CD4-positive, alpha-beta T cell treated with Interleukin-15 for 4 hours (primary cell): ENCODE measurements at places on chromosomes 6 and 20.

DNA sequence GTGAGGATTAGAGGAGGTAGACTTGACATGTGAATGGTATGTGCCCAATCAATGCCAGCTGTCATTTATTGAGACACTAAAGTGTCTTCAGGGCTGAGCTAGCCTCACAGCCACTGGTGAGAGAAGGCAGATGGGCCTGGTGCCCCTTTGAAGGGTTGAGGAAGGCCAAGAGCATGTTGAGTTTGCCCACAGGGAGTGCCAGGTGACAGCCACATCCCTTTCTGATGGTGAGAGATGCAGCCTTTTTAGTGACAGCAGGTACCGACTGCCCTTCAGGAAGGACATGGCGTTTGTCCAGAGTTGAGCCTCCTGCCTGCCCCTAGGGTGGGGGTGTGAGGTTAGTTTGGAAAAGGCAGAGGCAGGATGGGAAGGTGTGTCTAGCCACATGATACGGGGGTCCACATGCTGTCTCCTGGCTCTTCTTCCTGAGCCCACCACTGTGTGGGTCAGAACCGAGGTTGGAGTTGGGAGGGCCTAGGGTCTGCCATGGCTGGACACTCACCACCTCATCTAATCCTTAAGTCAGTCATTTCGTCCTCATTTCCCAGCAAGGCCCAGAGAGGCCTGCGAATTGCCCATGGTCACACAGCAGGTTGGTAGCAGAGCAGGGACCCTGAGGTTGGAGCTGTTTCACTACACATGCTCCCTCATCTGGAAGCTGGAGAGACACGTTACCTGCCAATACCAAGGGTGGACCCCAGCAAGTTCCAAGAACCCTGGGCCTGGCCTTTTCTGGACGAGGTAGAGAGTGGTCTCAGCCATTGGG lies 32.5 kb downstream of the SPDEF start:
- no peak for DNase-seq

GRCh38 chr20:1474817-1475603 lies 8.4 kb upstream of the NSFL1C start:
- no peak for DNase-seq

- no peak for DNase-seq
Measured at GRCh38 chr6:31186052-31186734, 15.7 kb upstream of the POU5F1 start.

DNA sequence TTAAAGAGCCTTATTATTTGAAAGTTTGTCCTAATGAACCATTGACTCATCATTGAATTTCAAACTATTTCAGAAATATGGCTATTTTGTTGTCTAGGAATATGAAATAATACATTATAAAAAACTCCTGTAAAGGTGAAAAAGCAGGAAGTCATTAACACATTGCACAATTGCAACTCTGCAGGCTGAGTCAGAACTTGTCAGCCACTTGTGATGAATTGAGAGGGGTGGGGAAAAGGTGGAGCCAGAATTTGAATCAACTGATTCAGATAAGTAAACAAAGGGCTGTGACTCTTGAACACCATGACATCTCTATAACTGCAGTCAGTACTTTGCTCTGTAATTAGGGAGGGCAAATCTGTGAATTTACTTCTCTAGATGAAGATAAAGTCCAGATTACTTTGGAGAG lies 6.0 kb downstream of the C6orf141 start:
- DNase-seq, result no peak

GRCh38 chr6:37983720-37984501 lies 164.4 kb downstream of the ZFAND3 start:
- no peak for DNase-seq

GRCh38 chr6:137763886-137764285 lies 103.2 kb upstream of the TNFAIP3 start:
- no peak for DNase-seq

DNA sequence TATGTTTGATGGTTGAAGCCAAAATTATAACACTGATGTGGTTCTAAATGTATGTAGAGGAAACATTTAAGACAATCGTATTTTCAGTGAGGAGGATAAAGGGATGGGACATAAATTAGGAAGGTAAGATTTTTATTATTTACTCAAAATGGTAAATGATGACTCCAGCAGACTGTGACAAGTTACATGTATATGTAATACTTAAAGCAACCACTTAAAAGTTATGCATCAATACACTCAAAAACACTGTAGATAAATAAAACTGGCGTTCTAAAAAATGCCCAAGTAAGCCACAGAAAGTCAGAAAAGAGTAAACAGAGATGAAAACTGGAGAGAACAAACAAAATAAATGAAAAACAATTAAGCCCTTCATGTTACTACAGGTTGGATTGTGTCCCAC lies 18.7 kb downstream of the HLA-DMB start:
- DNase-seq, result no peak

GRCh38 chr6:135289816-135290215 lies 108.7 kb downstream of the MYB start:
- no peak for DNase-seq

DNA sequence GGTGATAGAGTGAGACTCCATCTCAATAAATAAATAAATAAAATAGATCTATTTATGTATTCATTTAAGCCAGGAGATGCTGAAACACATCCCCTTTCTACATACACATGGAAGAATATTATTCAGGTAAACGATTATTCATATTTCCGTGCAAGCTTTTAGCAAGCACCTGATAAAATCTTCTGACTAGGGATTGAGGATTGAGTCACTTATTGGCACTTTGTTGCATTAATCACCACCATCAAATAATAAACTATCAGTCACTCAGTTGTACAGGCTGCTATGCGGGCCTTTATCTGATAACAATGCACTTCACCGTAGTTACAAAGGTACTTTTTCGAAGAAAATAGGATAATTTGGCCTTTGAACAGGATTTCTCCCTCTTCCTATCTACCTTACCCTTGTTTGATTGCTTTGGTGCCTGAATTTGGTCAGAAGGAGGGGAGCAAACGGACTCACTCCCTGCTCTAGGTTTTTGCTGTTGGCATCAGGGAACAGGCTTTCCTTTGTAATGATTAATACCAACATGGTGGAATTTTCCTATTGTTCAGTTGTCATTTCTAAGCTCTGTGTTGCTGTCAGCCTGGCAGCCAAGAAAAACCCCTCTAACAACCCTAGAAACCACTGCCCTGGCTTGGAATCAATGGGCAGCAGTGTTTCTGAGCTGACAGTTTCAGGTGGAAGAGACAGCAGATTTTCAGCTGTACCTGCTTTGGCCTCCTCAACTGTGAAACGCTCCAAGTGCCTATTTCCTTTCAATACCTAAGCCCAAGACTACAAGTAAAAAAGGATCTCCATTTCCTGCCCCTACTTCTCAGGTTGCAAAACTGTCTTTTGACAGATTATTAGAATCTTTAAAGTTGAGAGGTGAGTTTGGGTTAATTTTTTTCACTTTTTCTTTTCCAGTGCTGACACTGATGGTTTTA lies 63.0 kb downstream of the MYB start:
- DNase-seq, result no peak

GRCh38 chr20:1637226-1637625 lies 17.4 kb upstream of the SIRPB1 start:
- DNase-seq, result no peak

DNA sequence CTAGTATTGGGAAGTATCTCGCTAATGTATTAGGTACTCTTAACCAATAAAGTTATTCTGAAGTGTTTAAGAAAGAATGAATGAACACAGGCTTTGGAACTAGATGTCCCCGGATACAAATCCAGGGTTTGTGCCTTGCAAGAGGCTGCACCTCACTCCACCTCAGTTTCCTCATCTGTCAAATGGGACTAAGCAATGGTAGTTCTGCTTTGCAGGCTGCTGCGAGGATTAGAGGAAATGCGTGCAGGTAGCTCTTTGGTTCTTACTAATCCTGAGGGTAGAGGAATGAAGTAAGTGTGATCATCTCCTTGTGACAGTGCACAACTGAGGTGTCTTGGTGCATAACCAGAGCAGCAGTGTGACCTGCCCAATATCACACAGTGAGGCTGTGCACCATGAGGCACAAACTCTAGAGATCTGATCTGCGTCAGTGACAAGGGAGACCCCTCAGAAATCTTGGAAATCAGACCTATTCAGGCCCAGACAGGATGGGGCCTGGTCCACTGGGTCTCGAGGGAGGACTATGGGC lies 26.7 kb downstream of the ADA start:
- DNase-seq, result no peak

- peak; percentile 70 for DNase-seq
Measured at GRCh38 chr6:138455746-138456400, 43.4 kb downstream of the NHSL1 start.

- DNase-seq, result no peak
Measured at GRCh38 chr6:41643899-41644269, 5.6 kb downstream of the MDFI start.

DNA sequence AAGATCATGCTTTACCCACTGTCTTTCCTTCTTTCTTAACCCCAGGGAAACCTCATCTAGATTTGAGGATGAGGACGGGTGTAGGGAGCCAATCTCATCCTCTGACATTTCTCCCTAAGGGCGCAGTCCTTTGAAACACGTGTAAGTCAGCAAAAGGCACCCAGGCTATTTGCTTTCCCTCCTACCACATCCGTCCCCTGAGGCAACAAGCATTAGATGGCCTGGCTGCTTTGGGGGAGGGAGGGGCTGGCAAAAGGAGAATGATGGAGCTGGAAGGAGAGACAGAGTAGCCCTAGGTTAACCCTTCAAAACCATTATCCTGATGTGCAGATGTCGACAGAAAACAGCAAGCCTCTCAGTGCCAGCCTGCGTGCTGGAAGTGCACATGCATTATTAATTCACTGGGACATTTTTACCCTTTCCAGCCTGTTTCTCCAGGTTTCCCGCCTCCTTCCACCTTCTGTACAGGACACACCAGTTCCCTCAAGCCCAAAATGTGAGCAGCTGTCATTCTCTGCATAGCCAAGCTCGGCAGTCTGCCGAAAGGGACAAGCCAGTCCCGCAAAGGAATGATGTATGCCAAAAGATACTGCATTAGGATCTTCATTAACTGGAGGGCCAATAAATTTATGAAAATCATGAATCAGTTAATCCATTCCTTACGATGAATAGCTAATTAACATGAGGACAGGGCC lies 547.2 kb downstream of the CD83 start:
- DNase-seq, result no peak

DNA sequence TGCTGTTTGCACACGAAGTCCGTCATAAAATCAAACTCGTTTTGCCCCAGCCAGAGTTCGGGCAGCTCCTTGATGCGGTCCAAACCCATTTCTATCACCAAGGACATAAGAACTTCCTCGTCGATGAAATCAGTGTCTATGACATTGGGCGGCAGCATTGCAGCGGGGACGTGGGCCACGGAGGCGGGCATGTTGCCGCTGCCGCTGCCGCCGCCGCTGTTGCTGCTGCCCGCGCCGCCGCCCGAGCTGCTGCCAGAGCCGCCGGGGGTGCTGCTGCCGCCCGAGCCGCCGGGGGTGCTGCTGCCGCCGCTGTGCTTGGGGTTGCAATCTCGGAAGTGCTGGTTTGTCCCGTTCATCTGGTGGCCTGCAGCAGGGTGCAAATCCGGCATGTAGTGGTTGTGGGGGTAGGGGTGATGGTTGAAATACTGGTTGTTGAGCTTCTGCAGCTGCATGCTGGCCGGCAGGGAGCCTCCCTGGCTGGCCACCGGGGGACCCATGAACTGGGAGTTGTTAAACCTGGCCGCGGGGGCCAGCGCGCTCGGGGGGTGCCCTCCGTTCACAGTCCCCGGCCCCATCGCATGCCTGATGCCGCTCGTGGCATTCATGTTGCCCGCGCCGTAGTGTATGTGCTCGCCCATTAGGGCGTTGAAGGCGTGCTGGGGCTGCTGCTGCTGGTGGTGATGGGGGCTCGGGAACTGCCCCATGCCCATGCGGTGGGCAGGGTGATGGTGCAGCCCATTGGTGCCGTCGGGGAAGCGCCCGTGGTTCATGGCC lies 1.1 kb downstream of the CITED2 start:
- peak; percentile 76 for DNase-seq

- no peak for DNase-seq
Measured at GRCh38 chr6:73024598-73024997, 200.7 kb downstream of the KHDC1L start.

- DNase-seq, result no peak
Measured at GRCh38 chr6:142872376-142872775, 72.6 kb downstream of the HIVEP2 start.

DNA sequence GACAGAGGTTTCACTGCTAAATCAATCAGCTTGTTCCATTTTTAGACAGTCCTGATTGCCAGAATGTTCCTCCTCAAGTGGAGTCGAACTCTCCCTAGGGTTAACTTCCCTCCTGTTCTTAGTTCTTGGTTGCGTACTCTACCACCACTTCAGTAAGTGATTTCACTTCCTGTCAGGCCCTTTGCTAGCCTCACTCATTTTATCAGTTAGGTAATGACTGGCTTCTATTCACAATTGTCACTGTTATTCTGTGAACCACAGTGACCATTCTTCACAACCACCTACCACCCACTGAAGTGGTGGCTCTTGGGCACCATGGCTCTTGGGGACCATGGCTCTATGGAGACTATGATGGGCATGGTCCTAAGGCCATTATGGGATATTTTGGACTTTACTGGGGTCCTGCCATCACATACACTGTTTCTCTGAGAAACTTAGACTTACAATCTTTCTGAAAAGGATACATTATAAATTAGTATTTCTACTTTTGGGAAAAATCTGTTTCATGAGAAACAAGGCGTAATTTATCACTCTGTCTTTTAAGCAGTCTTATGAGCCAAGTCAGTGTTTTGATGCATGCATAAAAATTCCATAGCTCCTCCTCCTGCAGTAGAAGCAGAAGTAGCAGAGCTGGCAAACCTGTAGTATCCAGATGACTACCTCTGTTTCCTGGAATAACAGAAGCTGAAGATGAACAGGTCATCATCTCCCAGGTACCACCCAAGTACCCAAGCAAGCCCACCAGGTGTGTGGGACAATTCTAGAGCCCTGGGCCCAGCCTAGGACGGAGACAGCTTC lies 66.3 kb downstream of the ATXN1 start:
- DNase-seq, result no peak

- no peak for DNase-seq
Measured at GRCh38 chr6:122438975-122439374, 32.6 kb downstream of the SERINC1 start.

DNA sequence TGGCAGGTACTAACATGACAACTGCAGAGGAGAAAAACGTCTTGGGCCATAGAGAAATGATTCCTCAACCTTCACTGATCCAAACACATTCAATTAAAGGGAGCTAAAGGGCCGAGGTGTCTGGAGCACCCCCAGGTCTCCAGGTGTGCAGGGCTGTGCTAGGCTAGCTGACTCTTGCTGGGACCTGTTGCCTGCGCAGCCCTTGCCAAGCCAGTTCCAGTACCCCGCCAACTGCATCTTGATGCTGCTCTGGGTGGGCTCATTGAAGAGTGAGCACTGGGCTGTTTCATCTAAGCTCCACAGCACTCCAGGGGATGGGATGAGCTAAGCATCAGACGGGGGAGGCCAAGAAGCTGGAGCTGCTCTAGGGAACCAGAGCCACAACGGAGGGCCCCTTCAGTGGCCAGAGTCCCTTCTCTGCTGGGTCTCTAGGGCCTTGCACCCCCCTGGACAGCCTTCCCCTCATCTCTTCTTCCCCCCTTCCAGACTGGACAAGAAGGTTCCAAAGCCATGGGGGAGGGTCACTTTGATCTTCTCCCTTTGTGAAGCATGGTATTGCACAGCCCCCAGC lies 15.9 kb downstream of the LEMD2 start:
- no peak for DNase-seq

- DNase-seq, result no peak
Measured at GRCh38 chr6:163923658-163924411, 509.3 kb downstream of the QKI start.
